Left colon (tissue), 2 donors: ENCODE measurements at places on chromosomes 12 and 14. TPM values are rescaled to one million over a fixed set of nuclear protein-coding genes. Genes with fewer than 3 reads are reported as not detected.

IRF9 gene
- total RNA-seq: 53.7 TPM

FKBP3 gene
- total RNA-seq: 43.8 TPM

CLEC14A gene
- 5.8 TPM for total RNA-seq

ALDH1L2 gene
- total RNA-seq: 3.1 TPM

TAS2R9 gene
- total RNA-seq: not detected

FAM186B gene
- 0.25 TPM for total RNA-seq

PIWIL1 gene
- 0.31 TPM for total RNA-seq

CBLN3 gene
- total RNA-seq: 2.0 TPM

MYF5 gene
- total RNA-seq: not detected

PDZRN4 gene
- total RNA-seq: 0.12 TPM

CEBPE gene
- total RNA-seq: not detected

CHGA gene
- 343 TPM for total RNA-seq

OR6C2 gene
- total RNA-seq: not detected

RABGGTA gene
- 35.0 TPM for total RNA-seq

TAS2R42 gene
- total RNA-seq: not detected

ANO4 gene
- total RNA-seq: 0.15 TPM

TC2N gene
- total RNA-seq: 97.2 TPM

CLEC1B gene
- not detected for total RNA-seq

TGM1 gene
- 2.9 TPM for total RNA-seq

IRF2BPL gene
- 15.5 TPM for total RNA-seq

KRT77 gene
- not detected for total RNA-seq

TAS2R13 gene
- total RNA-seq: 1.3 TPM

KHNYN gene
- 97.3 TPM for total RNA-seq

MGP gene
- total RNA-seq: 248 TPM

TAS2R7 gene
- total RNA-seq: not detected

MYF6 gene
- not detected for total RNA-seq

ATL1 gene
- 12.0 TPM for total RNA-seq

TTC6 gene
- 6.7 TPM for total RNA-seq

MANSC4 gene
- total RNA-seq: not detected

HPD gene
- total RNA-seq: not detected

AQP6 gene
- not detected for total RNA-seq

ANAPC7 gene
- 27.3 TPM for total RNA-seq

AQP2 gene
- not detected for total RNA-seq

CLIP1 gene
- total RNA-seq: 53.8 TPM

OAS2 gene
- total RNA-seq: 6.7 TPM

VCPKMT gene
- 5.4 TPM for total RNA-seq

DHRS2 gene
- total RNA-seq: 0.34 TPM

HELB gene
- 4.1 TPM for total RNA-seq

SOAT2 gene
- total RNA-seq: not detected

BCL2L14 gene
- 54.4 TPM for total RNA-seq

RDH5 gene
- 37.7 TPM for total RNA-seq

IQSEC3 gene
- total RNA-seq: 0.03 TPM

P2RX7 gene
- total RNA-seq: 0.46 TPM

BCAT1 gene
- total RNA-seq: 9.4 TPM

PAPOLA gene
- total RNA-seq: 164 TPM

FAM222A gene
- total RNA-seq: 4.7 TPM

SLC48A1 gene
- 18.1 TPM for total RNA-seq

GALNT9 gene
- not detected for total RNA-seq

ENDOU gene
- total RNA-seq: not detected

MEG3 gene
- 8.1 TPM for total RNA-seq

STXBP6 gene
- total RNA-seq: 28.3 TPM

KRT74 gene
- not detected for total RNA-seq

ACYP1 gene
- total RNA-seq: 14.8 TPM

KCNH5 gene
- total RNA-seq: not detected

LRTM2 gene
- not detected for total RNA-seq
